ENCODE measurements at places on chromosomes 4 and X.

GRCh38 chr4:109026588-109026987, 263.7 kb upstream of the ETNPPL start:
- DNase-seq = no peak

GRCh38 chr4:74635074-74635473, 159.2 kb downstream of the BTC start:
- no peak for DNase-seq

GRCh38 chrX:107537815-107538214, 88.4 kb downstream of the FRMPD3 start:
- DNase-seq = peak; percentile 31

DNA sequence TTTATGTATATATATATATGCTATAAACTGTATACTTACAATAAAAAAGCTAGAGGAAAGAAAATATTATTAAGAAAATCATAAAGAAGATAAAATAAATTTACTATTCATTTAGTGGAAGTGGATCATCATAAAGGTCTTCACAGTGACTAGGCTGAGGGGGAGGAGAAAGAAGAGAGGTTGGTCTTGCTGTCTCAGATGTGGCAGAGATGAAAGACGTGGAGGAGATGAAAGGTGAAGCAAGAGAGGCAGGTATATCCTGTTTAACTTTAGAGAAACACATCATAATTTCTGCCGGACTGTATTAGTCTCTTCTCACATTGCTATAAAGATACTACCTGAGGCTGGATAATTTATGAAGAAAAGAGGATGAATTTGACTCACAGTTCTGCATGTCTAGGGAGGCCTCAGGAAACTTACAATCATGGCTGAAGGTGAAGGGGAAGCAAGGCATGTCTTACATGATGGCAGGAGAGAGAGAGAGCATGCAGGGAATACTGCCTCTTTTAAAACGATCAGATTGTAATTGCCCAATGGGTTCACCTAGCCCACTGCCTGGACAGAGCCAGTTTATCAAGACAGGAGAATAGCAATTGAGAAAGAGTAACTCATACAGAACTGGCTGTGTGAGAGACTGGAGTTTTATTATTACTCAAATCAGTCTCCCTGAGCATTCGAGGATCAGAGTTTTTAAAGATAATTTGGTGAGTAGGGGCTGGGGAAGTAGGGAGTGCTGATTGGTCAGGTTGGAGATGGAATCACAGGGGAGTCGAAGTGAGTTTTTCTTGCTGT, 22.1 kb upstream of the RRAGB start:
- DNase-seq = no peak

DNA sequence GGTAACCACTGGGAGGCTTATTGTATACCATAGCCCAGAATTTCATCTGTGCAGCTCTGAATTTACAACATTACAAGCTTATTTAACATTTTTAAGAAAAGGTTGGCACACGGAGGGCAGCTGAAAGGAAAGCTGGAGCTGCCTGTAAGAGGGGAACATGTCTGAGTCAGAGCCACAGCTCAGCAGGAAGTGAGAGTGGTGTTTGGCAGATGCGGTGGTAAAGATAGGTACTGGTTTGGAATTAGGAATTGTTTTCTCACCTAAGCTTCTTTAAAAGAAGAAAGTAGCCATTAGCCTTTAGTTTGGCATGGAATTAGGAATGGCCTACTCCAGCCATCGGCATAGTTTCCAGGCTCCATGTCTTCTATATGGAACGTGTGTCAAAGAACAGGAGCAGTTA, 172.5 kb upstream of the ANXA3 start:
- no peak for DNase-seq

GRCh38 chrX:64571011-64571410, 175.8 kb upstream of the MTMR8 start:
- no peak for DNase-seq

GRCh38 chrX:45351478-45351877, 150.8 kb upstream of the DIPK2B start:
- peak; percentile 78 for DNase-seq

All from fibroblast of gingiva (primary cell).